ENCODE measurements at places on chromosomes 3 and 15.
A peak's percentile ranks its signal among the peaks of the same experiment; 100 is the strongest.

DNA sequence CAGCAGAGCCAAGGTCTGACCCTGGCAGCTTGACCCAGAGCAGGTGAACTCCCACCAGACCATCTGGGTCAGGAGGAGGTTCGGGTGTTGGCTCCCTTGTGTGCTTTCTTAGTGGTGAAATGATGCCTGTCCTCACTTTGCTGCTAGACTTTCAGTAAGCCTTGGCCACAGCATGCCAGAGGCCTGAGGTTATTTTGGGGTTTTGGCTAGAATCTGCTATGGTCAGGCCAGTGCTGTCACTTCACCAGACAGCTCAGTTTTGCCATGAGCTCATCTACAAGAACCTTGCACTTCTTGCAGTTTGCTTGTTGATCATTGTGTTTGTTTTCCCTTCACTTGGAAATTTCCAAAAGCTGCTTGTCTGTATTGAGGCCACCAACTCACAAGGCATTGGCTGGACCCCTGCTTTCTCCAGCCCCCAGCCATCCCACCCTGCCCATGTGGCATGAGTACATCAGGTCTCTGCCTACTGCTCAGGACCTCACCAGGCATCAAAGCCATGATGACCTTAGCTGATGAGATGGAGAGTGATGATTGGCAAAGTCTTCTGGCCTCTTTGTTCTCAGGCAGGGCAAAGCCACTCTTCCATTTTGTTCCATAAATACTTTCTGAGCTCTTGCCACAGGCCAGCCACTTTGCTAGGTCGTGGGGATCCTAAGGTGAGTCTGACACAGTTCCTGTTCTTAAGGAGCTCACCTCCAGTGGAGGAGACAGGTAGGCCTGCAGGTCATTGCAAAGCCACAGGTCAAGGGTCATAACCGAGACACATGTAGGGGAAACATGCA lies 122.6 kb downstream of the ARNT2 start:
- H3K4me1 ChIP-seq = no peaks in the 10 kb centered on the region
- DNase-seq = no peak
- no peak overlapping the region for H3K4me3 ChIP-seq
- H3K27ac ChIP-seq = no peak overlapping the region
- H3K36me3 ChIP-seq = no peaks in the 10 kb centered on the region

- no peaks in the 10 kb centered on the region for H3K27me3 ChIP-seq
- H3K4me1 ChIP-seq = no peaks in the 10 kb centered on the region
- H3K27ac ChIP-seq = no peak overlapping the region
- H3K4me3 ChIP-seq = no peak overlapping the region
- no peaks in the 10 kb centered on the region for H3K36me3 ChIP-seq
Measured at GRCh38 chr15:68241088-68241935, 11.8 kb upstream of the CLN6 start.

DNA sequence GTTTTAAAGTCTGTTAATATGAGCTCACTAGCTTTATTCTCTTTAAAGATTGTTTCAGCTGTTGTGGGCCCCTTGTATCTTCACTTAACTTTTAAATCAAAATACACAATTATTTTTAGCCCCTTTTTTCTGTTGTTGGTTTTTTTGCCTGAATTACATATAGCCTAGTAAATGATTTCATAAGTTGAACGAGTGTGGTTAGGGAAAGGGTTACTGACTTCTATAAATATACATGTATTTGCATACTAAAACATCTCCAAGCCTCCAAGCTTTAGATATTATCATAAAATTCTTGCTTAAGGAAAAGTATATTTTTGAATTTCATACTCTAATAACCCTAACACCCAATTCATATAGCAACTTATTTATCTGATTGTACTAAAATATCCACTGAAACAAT lies 73.2 kb upstream of the ARL6 start:
- H3K36me3 ChIP-seq = no peaks in the 10 kb centered on the region
- DNase-seq = no peak
- no peaks in the 10 kb centered on the region for H3K4me1 ChIP-seq
- no peak overlapping the region for H3K4me3 ChIP-seq
- H3K27me3 ChIP-seq = no peaks in the 10 kb centered on the region
- no peak overlapping the region for H3K27ac ChIP-seq

DNA sequence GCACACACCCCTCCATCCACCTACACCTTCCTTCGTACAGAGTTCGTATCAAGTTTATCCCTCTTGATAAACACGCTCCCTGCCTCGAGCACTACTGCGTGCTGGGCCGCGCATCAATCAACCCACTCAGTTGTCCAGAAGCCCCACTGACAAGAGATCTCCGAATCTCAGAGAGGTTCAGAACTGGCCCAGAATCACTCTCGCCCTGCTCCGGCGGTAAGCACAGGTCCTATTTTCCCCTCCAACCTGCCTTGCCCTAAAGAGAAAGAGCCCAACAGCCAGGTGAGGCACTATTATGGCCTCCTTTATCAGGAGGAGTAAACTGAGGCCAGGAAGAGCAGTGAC lies 494 bp upstream of the NISCH start:
- peaks cover 37% of the 10 kb centered on the region for H3K4me1 ChIP-seq
- H3K27ac ChIP-seq = peak overlapping the region; percentile 99
- peak overlapping the region; percentile 94 for H3K4me3 ChIP-seq
- no peak for DNase-seq
- peaks cover 10% of the 10 kb centered on the region for H3K36me3 ChIP-seq
- no peaks in the 10 kb centered on the region for H3K27me3 ChIP-seq

DNA sequence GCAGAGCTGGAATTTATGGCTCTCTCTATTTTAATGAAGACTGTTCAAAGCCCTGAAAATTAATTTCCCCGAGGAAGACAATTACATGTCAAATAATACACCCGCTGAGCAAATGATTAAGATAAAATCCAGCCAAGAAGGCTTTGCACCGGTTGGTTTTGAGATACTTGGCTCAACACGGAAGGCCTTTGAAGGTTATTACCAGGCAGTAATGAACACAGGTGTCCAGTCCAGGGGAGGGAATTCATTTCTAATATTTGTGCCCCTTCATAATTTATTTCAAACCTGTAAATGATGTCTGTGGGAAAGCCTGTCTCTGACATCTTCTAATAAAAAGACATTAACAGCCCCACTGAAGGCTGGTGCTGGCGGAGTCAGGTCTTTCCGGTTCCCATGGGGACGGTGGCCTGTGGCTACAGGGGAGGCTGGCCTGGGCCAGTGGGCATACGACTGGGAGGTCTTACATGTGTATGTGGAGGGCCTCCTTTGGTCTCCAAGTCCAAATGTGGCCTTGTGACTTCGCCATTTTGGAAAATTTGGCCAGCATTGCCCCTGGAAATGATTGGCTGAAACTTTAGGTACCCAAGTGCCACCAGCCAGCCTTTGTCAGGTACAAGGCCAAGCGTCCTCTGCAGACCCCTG lies 49.9 kb upstream of the IQSEC1 start:
- no peaks in the 10 kb centered on the region for H3K4me1 ChIP-seq
- no peak for DNase-seq
- no peaks in the 10 kb centered on the region for H3K27me3 ChIP-seq
- no peak overlapping the region for H3K4me3 ChIP-seq
- H3K27ac ChIP-seq = no peak overlapping the region
- H3K36me3 ChIP-seq = no peaks in the 10 kb centered on the region

- no peaks in the 10 kb centered on the region for H3K36me3 ChIP-seq
- H3K27ac ChIP-seq = peak overlapping the region; percentile 69
- peak overlapping the region; percentile 86 for H3K4me3 ChIP-seq
- no peak for DNase-seq
Measured at GRCh38 chr15:68228971-68229385, 550 bp downstream of the CLN6 start.

GRCh38 chr3:114043205-114043604 lies 13.1 kb downstream of the CCDC191 start:
- H3K36me3 ChIP-seq = peaks cover 7% of the 10 kb centered on the region
- no peaks in the 10 kb centered on the region for H3K27me3 ChIP-seq
- H3K4me3 ChIP-seq = no peak overlapping the region
- no peak for DNase-seq
- H3K4me1 ChIP-seq = peaks cover 2% of the 10 kb centered on the region
- peak overlapping the region; percentile 8 for H3K27ac ChIP-seq

DNA sequence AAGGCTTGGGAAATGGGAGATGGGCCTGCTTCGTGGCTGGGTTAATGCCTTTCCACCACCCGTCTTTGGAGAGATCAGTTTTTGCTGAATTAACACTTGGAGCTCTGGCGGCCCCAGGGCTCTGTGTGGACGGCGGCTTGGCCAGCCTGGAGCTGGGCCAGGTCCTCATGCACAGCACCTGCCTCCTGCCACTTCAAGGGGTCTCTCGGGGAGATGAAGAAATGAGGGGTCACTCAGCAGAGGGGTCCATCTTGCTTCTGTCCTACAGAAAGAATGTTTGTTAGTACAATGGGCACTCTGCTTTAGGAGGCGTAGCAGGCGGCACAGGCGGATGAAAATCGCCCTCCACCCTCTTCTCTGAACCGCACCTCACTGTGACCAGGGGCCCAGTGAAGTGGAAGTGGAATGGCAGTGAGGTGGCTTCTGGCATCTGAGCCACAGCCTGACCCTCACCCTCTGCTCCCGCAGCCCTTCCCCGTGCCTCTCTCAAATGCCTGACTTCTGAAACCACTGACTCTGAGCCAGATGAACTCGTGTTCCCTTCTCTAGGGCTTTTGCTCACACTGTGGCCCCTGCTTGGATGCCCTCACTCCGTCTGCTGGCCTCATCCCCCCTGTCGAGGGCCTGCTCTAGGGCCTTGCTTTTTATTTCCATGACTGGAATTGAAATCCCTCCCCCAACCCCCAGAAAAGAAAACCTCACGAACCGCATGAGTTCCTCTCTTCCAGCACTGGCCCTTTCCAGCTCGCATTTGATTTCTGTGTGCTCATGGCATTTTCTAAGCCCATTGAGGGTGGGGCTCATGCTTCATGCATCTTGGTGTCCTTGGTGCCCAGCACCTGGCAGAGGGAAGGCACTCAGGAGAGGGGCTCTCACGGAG lies 42.2 kb downstream of the CHDH start:
- H3K36me3 ChIP-seq = no peaks in the 10 kb centered on the region
- no peak overlapping the region for H3K27ac ChIP-seq
- no peaks in the 10 kb centered on the region for H3K4me1 ChIP-seq
- DNase-seq = no peak

GRCh38 chr15:48643776-48644466 lies 1.6 kb downstream of the FBN1 start:
- peaks cover 34% of the 10 kb centered on the region for H3K27me3 ChIP-seq
- no peak overlapping the region for H3K27ac ChIP-seq
- peaks cover 8% of the 10 kb centered on the region for H3K4me1 ChIP-seq
- no peak for DNase-seq

DNA sequence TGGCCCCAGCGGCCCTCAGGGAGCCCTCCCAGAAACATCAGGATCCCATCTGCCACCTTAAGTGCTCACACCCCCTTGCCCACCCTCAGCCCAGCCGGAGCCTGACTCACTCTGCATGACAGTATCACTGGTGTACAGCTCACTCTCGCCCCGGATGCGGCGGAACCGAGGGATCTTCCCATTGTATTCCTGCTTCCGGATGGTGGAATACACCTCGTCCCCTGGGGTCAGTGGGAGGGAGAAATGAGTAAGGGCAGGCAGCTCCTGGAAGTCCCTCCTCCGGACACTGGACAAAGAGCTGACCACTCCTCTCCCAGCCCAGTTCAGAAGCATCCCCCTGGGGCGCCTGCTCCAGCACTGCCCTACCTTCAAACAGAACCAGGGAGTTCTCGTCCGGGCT lies 16.5 kb downstream of the SEMA7A start:
- H3K27me3 ChIP-seq = no peaks in the 10 kb centered on the region
- no peaks in the 10 kb centered on the region for H3K36me3 ChIP-seq
- peaks cover 17% of the 10 kb centered on the region for H3K4me1 ChIP-seq
- no peak overlapping the region for H3K27ac ChIP-seq

DNA sequence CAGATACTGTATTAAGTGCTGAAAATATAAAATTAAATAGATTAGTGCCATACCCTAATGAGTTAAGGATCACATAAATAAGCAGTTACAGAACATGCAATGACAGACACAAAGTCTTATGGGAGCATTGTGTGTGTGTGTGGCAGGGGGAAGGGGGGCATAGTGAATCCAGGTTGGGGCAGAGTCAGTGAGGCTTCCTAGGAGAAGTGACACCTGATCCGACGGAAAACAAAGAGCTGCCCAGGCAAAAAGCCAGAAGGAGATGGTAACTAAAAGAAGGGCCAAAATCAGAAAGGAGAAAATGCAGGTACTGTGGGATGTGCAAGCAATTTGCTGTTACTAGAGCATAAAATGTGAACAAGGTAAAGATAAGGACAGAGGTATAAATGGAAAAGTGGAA lies 80.1 kb upstream of the CHRM5 start:
- H3K27me3 ChIP-seq = no peaks in the 10 kb centered on the region
- no peak overlapping the region for H3K27ac ChIP-seq
- H3K4me3 ChIP-seq = no peak overlapping the region
- no peak for DNase-seq
- peaks cover 2% of the 10 kb centered on the region for H3K4me1 ChIP-seq

DNA sequence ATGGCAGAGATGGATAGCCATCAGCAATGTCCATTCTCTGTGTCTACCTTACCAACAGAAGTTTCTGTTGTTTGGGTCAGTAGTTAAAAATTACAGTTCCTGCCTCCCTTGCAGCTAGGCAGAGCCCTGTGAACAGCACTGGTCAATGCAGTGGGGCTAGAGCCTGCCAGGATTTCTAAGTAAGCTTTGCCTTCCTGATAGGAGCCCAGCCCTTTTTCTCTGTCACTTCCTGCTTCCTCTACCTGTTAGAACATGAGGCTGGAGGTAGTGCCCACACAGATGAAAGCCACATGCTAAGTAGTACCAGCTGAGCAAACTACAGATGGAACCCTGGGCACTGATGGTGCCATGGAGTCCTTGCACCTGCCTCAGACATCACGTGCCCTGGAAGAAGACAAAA lies 45.0 kb downstream of the MGLL start:
- H3K4me1 ChIP-seq = peaks cover 4% of the 10 kb centered on the region
- no peak overlapping the region for H3K4me3 ChIP-seq
- H3K27ac ChIP-seq = no peak overlapping the region
- no peak for DNase-seq
- H3K27me3 ChIP-seq = no peaks in the 10 kb centered on the region
- peaks cover 4% of the 10 kb centered on the region for H3K36me3 ChIP-seq

DNA sequence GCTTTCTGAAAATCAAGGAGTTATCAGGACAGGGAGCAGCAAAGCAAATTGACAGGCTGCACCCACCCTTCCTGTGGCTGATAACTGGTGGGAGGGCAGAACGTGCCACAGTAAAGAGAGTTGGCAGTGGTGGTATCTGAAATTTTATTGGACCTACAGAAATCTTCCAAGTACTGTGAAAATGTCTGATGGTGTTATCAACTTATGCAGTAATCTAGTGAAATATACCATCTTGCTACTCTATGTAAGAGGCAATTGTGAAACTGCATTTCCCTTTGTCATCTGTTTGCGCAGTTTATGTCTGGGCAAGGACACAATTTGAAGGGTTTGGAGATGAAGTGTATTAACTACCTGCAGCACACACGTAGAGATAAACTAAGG lies 1.5 kb downstream of the PLCL2 start:
- peak overlapping the region; percentile 96 for H3K27ac ChIP-seq
- no peak for DNase-seq
- H3K27me3 ChIP-seq = no peaks in the 10 kb centered on the region
- peaks cover 37% of the 10 kb centered on the region for H3K4me1 ChIP-seq

DNA sequence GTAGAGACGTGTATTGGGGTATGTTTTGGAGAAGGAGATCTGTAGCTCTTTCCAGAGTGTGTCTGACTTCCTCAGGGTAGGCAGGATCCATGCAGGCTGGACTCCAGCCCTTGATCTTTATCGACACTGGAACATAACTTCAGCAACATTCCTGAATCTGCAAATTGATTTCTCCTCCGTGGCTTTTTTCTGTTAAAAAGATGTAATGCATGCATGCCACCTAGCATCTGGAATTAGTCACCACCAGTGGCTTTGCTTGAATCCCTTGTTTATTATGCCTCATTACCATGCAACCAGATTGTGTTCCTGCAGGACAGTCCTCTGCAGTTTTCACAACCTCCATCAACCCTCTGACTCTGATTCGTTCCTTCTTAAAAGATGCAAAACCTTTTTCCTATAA lies 86.1 kb downstream of the CCNL1 start:
- no peaks in the 10 kb centered on the region for H3K36me3 ChIP-seq
- H3K4me3 ChIP-seq = no peak overlapping the region
- no peak for DNase-seq

Measured in naive thymus-derived CD8-positive, alpha-beta T cell (primary cell).